Natural killer cell treated with Interleukin-12 subunit alpha and Interleukin-12 subunit beta and Interleukin-15 and Interleukin-18, amount 100 ng/mL, for 72 hours (primary cell): ENCODE measurements at places on chromosomes 4 and X.

GRCh38 chr4:76620723-76621468 lies 185.9 kb downstream of the SHROOM3 start:
- DNase-seq, result no peak

DNA sequence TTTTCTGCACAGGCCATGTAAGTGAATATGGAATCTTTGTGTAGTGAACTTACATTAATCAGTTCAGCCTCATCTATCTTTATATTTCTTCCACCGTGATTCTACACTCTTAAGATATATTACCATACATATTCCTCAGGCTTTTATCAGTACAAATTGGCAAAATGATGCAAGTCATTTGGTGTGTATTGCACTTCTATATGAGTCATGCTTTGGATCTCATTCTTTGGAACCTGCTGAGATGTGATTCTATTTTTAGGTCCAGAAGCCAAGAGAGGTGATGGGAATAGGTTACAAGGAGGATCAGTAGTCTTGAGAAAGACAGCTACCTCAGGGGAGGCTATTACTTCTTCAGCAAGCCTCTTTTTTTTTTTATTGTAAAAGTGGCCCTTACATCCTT lies 204.4 kb downstream of the ZNF330 start:
- no peak for DNase-seq

- DNase-seq, result no peak
These were observed 73.3 kb downstream of the PRPS1 start for GRCh38 chrX:107701493-107702121.

DNA sequence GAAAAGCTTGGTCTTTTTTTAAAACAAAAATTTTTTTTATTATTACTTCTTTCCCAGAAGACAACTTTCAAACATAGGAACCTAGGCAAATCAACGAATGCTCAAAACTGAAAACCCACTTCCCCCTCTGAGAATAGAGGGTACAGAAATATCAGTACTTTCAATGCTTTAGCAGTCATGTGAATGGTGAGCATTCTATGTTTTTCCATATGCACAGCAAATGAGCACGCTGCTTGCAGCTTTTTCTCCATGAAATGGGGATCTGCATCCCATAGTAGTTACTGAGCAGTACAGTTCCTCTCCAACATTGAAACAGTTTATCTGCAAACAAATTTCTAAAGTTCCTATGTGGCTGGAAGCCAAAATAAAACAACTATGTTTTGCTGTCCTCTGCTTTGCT lies 108.4 kb upstream of the BMP2K start:
- DNase-seq, result no peak

- no peak for DNase-seq
These were observed 36.8 kb upstream of the VBP1 start for GRCh38 chrX:155179346-155179997.

DNA sequence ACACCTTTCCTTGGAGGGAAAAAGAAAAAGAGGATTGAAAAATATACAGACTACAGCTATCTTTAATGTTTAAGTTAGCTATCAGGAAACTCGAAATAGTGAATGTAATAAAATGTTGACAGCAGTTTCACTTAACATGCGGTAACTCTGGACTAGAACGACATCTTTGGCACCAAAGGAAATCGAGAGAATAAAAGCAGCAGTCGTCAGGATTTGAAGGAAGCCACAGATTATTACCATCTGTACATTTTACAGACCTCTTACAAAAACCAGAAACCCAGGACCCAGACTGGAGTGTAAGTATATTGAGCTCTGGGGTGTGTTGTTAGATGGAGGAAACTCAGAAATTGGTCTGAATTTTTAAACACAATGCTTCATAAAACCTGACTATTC lies 51.6 kb upstream of the STOX2 start:
- DNase-seq, result no peak

DNA sequence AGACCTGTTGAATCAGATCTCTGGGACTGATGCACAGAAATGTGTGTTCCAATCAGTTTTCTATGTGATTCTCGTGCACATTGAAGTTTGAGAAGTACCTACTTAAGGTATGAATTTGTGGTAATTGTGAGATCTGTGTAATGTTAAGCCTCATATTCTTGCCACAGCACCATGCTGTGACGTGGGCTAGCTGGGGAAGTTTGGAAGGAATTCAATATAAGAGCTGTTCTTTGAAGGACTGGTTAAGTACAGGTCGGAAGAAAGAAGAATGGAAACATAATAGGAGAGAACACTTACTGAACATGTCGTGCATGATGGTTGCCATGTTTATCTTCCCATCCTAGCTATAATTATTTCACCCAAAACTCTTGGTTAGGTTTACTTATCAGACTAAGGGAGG lies 79.7 kb upstream of the CXXC4 start:
- no peak for DNase-seq

DNA sequence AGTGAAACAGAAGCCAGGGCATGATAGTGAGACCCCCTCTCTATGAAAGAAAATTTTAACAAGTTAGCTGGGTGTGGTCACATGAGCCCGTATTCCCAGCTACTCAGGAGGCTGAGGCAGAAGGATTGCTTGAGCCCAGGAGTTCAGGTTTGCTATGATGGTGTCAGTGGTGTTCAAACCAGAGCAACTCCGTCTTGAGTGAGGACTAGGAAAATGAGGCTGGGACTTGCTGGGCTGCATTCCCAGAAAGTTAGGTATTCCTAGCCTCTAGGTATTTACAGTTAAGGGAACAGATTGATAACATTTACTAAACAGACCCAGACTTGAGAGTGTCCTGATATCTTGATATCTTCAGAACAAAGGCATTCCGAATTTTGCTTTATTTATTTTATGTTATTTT lies 37.0 kb upstream of the NOCT start:
- DNase-seq, result no peak

DNA sequence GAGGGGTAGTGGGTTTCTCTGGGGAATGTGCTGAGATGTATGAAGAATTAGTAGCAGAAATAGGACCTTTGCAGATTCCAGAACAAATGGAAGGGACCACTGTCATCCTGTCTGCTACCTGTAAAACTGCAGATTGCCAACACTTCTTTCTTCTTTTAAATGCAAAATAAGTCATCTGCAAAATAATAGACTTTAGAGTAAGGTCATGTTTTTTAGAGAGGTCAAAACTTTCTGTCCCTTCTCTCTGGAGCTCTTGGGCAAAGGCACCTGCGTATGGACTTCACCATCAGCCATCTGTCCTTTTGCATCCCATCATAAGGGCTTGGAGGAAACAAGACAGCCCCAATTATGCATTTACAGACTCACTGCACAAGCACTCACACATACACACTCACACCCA lies 121.1 kb upstream of the PPARGC1A start:
- no peak for DNase-seq

DNA sequence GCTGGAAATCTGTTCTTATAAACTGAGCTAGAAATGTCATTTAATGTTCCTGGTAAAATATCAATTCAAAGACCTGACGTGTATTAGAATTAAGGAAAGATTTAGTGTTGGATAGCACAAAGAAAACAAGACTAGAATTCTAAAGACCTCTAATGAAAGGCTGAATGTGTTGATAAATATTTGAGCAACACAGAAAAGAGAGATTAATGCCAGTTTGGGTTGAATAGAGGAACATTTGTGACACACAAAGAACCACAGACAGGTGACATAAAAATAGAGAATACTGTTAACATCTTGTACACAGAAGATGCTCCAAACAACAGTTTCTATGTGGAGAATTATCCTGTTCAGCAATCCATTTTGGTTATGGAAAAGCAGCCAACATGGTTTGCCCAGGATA lies 222.1 kb upstream of the GALNT7 start:
- no peak for DNase-seq

GRCh38 chrX:155766321-155766720 lies 114.8 kb upstream of the VAMP7 start:
- DNase-seq, result no peak
